ENCODE measurements at places on chromosomes 3 and 15. TPM values are rescaled to one million over a fixed set of nuclear protein-coding genes. Genes with fewer than 3 reads are reported as not detected.

GRCh38 chr3:149276619-149277018 lies 55.0 kb upstream of the CP start:
- DNase-seq = no peak

GRCh38 chr3:78992400-78992799 lies 775.4 kb downstream of the ROBO1 start:
- DNase-seq = no peak

DNA sequence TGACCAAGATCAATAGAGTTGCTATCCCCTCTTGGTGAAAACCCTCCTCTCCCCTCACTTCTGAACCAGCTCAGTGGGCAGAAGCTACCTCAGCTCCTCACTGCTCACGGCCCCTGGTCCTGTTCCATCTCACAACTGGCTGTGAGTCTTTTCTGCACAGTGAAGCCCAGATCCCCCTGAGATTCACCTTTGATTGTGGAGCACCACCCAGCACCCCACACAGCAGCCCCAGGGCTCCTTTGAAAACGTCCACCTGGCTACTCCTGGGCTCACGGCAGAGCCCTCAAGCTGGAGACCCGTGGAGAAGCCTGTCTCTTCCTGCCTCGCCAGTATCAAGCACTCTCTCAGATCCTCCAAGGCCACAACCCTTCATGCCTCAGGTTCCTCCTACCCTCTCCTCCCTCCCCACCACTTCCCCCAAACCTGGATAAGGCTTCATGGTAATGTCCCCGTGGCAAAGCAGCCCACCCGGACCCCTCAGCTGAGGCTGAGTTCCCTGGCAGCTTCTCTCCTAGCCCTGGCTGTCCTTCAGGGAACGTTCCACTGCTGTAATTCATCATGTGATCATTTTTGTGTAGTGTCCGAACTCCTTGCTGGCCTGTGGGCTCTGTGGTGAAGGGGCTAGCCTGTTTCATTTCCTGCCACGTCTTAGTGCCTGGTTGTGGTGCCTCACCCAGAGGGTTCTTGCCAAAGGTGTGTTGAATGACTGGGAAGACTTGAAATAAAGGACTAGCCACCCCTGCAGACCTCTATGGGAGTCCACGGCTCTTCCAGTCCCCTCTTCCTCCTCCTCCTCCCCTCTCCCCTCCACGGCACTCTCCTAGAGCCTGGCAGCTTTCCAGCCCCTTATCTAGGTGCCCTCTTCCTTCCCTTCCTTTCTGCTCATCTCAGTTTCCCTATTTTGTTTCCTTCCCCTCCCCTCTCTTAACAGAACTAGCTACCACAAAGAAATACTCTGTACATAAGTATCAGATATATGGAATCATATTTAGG lies 44.5 kb downstream of the KY start:
- no peak for DNase-seq

The STX19 gene
- total RNA-seq = not detected

The CLDN11 gene
- 32.3 TPM for total RNA-seq

DNA sequence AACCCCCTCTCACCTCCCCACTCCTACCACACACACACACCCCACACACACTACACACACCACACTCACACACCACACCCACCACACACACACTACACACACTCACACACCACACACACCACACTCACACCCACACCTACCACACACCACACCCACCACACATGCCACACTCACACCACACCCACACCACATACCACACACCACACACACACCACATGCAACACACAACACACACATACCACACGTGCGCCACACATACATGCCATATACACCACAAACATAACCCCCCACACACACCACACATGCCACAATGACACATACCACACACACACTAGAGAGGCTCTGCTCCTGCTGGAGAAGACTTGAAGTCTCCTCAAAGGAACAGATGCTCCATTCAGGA lies 5.9 kb upstream of the ITPKA start:
- DNase-seq = peak; percentile 17

The AGBL1 gene
- not detected for total RNA-seq

The IL16 gene
- 0.96 TPM for total RNA-seq

DNA sequence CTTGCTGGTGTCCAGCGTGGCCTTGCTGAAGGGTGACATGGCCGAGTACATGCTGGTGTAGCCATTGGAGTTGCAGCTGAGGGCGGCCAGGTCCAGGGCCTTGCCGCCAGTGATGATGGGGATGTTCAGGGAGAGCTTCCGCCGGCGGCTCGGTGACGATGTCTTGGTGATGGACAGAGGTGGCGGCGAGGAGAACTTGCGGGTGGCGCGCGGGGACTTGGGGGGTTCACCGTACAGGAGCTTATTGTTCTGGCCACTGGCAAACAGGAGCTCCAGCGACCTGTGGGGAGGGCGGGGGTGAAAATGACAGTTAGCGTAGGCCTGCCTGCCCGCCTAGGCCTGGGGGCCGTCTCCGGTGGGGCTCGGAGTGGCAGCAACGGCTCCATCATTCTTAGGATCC lies 59.0 kb upstream of the CTSH start:
- DNase-seq = no peak

DNA sequence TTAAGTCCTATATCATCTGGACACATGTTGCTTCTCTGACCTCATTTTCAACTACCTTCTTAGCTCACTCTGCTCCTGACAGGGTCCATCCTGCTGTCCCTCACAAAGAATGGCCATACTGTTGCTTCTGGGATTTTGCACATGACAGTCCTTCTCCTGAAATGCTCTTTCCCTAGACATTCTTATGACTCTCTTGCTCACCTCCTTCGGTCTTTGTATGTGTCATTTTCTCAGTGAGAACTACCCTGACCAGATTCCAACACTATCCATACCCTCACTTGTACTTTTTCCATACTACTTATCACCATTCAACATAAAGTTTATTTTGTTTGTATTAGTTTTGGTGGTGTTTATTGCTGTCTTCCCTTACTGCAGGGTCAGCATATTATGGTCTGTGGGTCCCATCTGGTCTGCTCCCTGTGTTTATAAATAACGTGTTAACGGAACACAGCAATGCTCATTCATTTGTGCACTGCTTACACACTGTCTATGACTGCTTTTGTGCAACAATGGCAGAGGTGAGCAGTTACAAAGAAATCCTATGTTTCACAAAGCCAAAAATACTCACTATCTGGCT lies 159.5 kb downstream of the SPATA16 start:
- no peak for DNase-seq

The KNG1 gene
- total RNA-seq = not detected

The HESX1 gene
- 1.9 TPM for total RNA-seq

DNA sequence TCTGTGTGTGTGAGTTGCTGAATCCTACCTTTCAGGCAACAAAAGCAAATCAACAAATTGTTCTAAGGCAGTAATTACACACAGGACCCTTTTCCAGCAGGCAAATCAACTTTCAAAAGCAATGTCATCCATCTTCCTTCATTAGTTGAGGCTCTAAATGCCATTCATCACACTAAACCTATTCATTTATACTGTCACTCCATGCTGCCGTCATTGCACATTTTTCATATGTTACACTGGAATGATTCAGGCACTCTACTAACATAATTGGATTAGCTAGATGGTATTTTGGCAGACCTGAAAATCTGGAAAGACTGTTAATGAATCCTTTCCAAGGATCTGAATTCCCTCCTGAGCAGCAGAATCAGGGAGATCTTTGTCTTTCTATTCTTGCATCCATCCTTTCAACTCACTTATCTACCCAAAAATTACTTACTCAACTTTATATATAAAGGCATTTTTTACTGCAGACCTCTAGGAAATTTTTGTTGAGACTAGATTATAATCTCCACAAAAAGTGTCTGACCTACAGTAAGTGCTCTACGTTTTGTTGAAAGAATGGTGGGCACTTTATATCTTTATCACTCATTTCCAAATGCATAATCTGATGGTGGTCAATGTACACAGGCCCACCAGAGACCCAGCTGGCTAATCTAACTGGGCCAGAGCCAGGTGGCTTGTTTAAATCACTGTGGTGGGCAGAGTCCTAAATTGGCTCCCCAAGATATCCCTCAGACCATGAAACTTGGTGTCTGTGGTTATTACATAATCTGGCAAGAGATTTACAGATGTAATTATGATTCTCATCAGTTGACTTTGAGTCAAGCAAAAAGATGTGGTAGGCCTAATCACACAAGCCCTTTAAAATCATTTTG lies 25.0 kb downstream of the MIX23 start:
- no peak for DNase-seq
